ENCODE measurements at places on chromosomes 1 and 21.

GRCh38 chr1:206794294-206794908, 22.1 kb upstream of the IL10 start:
- DNase-seq: no peak

DNA sequence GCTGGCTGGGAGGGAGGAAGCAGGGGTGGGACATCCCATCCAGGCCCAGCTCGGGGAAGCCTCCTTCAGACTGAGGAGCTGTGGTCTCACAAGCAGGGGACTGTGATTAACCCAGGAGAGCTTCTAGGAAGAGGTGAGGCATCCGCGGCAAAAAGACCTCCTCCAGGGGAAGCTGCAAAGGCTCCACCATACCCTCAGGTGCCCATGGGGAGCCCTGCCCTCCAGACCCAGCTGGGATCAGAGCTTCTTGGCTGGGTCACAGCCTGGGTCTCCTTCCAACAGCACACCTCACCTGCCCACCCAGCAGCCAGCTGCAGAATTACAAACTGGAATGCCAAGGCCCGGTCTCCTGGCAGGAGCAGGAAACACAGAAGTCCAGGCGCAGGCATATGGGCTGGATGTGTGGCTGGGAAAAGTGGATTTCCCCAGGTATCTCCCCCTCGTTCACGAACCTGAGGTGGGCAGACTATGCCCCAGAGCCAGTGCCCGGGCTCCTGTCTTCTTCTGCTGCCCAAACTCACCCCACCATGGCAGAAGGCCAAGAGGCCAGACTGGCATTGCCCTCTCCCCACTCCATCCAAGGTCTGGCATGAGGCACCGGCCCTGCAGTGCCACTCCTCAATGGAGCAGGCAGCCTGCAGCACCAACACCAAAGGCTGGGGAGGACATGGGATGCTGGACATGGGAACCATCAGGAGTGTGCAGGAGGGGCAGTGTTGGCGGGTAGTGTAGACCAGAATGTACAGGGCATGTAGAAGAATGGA, 15.4 kb upstream of the ARF1 start:
- DNase-seq: no peak

- no peak for DNase-seq
These were observed 39.1 kb downstream of the KCNC4 start for GRCh38 chr1:110249256-110249655.

- DNase-seq: no peak
These were observed 66.1 kb upstream of the TMPRSS2 start for GRCh38 chr21:41573902-41574690.

Measured in choroid plexus epithelial cell (primary cell).